ENCODE measurements at places on chromosomes 1 and 21.

DNA sequence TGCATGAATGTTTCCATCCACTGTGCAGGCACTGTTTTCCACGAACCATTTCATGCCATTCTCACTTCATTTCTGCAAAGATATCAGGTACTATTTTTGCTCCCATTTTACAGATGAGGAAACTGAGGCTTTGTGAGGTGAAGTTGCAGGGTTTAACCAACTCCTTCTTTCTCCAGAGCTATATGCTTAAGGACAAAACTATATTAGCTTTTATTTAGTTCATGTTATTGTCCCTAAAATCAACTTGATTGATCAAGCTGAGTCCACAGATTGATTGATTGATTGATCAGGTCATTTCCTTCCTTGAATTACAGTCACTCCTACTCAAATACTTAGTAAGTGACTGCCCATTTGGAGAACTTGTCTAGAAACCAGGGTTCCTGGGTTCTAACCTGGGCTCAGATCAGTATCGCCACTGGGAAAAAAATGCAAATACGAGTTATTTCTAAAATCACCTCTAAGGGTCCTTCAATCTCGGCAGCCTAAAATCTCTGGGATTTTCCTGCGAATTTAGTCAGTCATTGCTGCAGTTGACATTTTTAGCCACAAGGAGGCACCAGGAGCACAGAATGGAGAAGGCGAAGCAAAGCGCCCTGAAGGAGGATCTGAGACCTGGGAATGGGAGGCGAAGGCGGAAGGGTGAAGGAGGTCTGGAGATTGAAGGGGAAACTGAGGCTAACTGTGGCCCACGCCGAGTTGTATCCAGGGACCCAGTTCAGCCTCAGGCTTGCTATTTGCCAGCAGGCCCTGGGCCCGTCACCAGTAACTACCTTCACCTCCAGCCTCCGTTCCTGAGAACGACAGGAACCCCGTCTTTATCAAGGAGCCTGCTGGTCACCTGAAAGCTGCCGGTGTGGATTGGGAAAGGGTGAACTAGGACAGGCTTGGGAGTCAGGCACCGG is 14.3 kb upstream of the MUL1 start:
- DNase-seq, result peak; percentile 77

DNA sequence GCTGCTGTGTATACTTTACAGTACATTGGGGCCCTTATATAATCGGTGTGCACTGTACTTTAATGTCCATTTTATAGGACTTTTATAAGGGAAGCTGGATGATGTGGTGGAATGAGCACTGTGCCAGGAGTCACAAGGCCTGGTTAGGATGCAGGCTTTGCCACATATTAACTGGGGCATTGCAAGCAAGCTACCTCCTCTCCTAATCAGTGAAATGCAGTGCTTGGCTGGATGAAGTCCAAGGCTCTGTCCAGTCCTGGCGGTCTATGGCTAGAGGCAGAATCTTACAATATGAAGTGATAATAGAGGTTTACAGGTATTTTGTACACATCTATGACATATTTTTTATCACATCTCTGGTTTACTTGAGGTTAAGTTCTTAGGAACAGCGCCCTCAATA is 1.7 kb upstream of the PKP1 start:
- DNase-seq, result no peak

GRCh38 chr1:219160967-219161366 is 12.7 kb upstream of the LYPLAL1 start:
- DNase-seq, result no peak

- DNase-seq, result no peak
Observed at GRCh38 chr1:69649383-69649990, 81.8 kb downstream of the LRRC7 start.

DNA sequence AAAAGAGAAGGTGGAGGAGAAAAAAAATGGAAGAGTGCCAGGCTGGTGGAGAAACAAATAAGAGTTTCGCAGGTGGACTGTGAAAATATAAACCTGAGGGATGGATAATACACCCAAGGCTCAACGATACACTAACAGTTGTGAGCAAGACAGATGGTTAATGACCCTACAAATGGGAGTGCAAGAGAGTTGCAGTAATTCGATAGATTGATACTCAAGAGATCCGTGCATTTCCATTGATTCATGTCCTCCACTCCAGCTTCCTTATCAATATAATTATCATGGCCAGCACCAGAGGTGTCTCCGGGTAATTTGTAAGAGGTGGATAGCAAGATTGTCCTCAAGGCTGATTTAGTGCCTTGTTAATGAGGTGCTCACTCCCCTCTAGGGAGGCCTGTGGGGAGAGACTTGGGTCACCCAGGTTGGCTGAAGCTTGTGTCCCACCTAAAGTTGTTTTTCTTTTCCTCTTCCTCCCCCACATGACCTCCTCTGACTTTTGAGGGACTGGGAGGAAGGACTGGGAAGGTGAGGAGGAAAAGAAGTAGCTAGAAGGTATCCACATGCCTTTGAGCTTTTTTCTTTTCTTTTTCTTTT is 221.8 kb upstream of the KIAA0040 start:
- DNase-seq, result no peak

DNA sequence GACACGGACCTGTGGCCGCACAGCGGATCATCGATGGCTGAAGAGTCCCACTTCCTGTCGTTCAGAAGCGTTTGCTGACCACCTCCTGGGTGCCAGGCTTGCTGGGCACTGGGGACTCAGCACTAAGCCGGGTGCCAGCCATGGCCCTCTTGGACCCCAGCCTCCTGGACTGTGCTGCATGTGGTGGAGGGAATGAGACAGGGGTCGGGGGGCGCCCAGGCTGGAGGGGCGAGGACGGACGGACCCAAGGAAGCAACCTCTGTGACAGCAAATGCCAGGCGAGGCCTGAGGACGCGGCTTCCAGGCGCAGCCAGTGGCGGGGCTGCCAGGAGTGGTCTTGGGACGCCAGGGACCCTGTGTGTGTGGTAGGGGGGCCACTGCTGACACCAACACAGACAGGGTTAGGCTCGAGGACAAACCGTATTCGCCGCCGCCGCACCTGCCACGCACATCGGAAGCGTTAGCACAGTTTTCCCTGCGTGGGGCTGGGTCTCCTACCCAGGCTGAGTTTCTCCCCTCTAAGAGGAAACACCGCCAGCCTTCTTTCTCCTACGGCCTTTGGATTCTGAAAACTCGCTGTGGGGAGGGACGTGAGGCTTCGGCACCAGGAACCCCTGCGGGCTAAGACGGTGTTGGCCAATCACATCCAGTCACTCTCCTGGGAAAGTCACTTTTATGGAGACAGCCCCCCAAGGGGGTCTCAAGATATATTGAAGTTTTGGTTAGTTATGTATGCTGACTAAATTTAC is 3.1 kb upstream of the MXRA8 start:
- no peak for DNase-seq

DNA sequence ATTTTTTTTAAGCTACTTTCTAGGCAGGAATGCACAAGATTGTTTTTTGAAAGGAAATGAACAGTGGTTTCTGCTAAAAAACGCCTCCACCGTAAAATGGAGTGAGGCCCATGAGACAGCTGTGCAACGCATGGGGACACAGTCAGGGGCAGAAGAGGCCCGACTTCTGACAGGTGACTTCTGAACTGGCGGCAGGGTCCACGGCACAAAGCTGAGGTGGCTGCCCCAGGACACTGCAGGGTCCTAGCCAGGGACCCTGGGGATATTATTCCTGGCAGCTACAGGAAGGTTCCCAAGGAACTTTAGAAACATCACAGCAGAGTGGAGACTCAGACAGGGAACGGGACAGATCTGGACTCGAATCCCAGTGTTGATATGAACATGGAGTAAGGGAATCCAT is 75.1 kb downstream of the SIM2 start:
- DNase-seq, result no peak

DNA sequence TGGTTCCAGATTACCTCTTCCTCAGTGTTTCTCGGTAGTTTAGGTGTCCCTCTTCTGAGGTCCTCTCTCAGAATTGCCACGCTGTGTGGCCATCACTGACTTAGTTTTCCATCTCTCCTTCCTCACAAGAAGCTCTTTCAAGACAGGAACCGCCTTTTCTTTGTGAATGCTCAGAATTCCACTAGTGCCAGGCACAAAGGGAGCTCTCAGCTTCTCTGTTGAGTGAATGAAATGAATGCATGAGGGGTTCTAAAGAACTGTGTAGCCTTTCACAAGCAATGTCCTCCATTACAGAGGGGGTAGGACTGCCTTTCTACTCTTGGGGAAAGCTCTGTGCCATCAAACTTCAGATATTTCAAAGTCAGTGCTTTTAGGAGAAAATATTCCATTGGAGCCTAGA is 546.8 kb downstream of the RWDD3 start:
- no peak for DNase-seq

- no peak for DNase-seq
Observed at GRCh38 chr1:83845437-83846071, 153.4 kb downstream of the TTLL7 start.

- DNase-seq, result no peak
Observed at GRCh38 chr1:114853584-114853983, 1.1 kb upstream of the SYCP1 start.

- no peak for DNase-seq
Observed at GRCh38 chr1:194394676-194395075, 1208.3 kb upstream of the B3GALT2 start.

GRCh38 chr1:65083263-65083896 is 64.6 kb upstream of the AK4 start:
- DNase-seq, result peak; percentile 30

DNA sequence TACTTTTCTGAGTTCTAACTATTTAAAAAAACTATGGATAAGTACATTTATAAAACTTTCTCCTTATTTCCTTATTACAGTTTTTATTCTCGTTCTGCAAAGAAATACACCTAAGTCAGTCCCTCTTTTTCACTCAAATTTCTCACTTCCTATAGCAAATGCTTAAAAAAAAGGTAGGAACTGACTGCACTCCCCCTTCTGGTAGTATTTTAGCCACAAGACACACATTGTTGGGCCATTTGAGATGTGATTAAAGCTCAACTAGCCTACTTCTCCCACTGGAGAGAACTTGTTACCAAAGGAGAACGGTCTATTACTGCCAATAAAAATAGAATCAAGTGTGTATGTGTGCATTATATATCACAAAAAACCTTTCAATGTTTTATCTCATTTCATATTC is 521.9 kb upstream of the PRMT6 start:
- no peak for DNase-seq

- no peak for DNase-seq
Observed at GRCh38 chr1:197944485-197944884, 27.3 kb downstream of the LHX9 start.

DNA sequence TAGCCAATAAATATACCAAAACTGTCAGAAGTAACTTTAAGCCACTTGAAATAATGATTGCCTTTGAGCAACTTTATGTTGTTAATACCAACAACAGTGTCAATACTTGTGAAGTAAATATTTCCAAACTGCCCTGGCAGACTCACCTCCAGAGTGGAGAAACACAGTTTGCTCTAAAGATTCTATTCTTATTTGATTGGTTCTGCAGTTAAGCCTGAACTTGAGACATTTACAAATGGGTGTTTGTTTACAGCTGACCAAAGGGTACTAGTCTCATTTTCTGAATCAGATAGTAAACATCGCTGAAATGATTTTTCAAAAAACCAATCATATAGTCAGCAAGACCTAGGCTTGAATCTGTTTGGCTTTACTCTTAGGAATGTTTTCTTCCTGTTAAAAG is 1.3 kb upstream of the MYOC start:
- DNase-seq, result no peak

DNA sequence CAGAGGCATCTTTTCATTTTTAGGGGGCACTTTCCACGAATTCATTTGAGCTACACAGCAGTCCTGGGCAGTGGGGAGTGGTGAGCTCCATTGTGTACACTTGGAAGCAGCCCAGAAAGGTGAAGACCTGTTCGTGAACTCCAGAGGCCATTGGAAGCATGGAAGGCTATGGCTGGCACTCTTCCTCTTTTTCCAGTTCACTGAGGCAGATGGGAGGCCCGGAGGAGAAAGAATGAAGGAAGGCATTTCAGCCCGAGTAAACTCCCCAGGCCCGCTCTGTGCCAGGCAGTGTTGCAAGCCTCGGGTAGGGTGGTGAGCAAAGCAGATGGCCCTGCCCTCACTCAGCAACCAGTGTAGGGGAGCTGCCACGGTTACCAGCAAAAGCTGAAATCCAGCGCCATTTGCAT is 673 bp upstream of the DHCR24 start:
- DNase-seq, result peak; percentile 69

DNA sequence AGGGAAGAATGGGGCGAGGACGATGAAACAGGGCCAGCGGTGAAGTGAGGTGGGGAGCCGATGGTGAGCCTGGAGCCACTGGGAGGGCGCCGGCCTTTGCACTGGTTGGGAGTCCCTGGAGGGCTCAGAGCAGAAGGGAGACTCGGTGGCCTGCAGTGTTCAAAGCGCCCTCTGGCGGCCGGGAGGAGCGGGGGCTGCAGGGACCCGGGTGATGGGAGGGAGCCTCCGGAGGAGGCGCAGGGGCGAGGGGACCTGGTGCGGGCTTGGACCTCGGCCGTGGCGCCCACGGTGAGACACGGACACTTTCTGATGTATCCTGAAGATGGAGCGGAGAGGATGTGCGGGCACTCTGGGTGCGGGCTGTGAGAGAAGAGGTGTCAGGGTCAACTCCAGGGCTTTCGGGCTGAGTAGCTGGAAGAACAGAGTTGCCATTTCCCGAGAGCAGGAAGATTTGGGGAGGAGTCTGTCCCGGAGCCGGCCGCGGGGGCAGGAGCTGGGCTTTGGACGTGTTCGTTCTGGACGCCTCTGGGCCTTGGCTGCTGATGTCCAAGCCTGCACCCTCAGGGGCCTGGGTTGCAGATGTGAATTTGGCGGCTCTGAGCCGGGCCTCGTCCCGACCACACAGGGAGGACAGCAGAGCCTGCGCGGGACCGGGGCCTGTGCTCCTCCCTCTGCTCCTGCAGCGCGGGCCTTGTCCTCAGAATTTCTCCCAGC is 29.7 kb downstream of the HEYL start:
- no peak for DNase-seq

DNA sequence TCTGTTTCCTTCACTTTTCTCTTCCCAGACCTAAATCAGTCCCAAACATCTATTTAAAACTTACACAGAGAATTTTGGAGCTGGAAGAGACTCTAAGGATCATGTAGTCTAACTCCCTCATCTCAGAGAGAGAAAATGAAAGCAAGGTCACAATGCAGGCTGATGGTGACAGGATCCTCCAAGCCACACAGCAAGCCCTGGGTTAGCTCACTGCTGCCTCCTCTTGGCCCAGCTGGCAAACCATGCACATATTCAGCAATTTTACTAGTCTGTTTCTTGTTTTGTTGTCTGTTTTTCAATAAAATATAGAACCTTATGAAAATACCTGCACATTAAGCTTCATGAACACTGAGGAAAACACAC is 27.7 kb upstream of the LY9 start:
- DNase-seq, result no peak

DNA sequence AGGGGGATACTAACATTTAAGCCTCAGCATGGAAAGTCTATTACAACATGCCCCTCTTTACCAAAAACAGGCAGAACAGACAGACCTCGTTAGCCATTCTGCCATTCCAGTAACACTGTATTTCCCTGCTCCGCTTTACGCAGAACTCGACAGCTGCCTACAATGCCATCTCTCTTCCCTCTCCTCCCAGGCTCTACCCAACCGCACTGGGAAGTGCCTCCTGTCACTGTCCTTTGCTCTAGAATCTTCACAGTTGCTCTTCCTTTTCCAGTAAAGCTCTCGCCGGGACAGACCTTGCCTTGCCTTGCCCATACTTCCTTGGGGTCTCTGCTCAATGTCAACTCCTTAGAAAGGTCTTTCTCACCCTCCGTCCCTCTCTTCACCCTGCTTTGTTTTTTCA is 22.8 kb downstream of the COA6 start:
- DNase-seq, result no peak

- no peak for DNase-seq
Observed at GRCh38 chr1:245896258-245896657, 610.8 kb downstream of the SMYD3 start.

GRCh38 chr1:20787840-20788795 is 1.0 kb upstream of the HP1BP3 start:
- DNase-seq, result peak; percentile 51

- no peak for DNase-seq
Observed at GRCh38 chr1:242836423-242836822, 311.9 kb upstream of the PLD5 start.

All from kidney glomerular epithelial cell (primary cell).